Activated T-cell treated with anti-CD3 and anti-CD28 coated beads for 1 hour (primary cell): ENCODE measurements at places on chromosomes 13 and 19.

DNA sequence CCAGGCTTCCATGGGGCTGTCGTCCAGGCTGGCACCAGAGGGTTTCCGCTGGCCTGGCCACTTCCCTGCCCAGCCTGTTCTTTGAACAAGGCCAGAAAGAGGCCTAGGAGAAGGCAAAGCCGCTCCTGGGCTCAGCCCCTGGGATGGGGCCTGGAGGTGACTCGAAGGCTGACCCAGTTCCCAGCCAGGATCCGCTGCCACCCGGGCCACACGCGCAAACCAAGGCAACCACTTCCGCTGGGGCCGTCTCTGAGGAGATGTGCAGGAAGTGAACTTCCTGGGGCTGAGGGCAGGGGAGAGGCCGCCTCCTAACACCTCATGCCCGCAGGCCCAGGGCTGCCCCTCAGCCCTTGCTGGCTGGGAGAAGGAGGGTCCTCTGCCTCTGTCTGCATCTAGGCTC, 15.2 kb downstream of the PLEKHF1 start:
- DNase-seq = peak; percentile 70

GRCh38 chr19:1489463-1490310, 463 bp downstream of the PCSK4 start:
- no peak for DNase-seq

- DNase-seq = no peak
Observed at GRCh38 chr13:42873081-42873480, 91.7 kb downstream of the FAM216B start.

DNA sequence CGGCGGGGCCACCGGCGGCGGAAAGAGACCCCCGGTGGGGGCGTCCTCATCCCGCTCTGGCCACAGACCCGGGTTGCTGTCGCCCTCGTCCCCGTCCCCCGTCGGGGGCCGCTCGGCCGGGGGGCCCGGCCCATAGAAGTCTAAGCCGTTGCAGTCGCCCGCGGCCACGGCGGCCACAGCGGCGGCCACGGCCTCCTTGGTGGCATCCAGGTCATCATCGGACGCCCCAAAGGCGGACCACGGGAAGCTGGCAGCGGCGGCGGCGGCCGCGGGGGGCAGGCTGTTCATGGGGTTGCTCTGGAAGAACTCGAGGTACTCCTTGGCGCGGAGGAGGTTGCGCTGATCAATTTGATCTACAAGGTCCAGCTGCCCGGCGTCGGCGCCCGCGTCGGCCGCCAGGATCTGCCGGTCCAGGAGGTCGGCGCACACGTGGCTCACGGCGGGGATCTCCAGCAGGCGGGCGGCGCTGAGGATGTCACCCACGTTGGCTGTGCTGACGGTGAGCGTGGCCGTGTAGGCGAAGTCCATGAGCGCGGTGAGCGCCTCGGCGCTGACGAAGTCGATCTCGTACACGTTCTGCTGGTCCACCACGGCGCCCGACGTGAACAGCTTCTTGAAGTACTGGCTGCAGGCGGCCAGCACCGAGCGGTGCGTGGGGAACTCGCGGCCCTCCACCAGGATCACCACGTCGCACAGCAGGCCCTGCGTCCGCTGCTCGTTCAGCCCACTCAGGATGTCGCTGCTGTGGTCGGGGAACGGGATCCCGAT, 12.1 kb downstream of the ZBTB7A start:
- no peak for DNase-seq

DNA sequence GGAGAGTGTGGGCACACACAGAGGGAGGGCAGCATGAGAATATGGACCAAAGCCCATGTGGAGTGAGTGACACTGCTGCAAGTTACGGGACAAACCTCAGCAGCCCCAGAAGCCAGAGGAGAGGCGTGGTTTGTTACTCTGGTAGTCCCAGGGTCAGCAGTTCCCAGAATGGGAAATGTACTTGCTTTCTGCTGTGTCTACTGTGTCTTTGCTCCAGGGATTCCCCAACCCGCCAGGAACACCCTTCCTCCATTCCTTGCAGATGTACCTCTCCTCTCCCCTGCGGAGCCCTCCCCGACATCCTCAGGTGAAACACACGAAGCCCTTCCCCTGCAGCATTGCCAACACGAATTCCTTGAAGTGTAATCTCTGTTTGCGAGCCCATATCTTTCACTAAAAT, 47.2 kb downstream of the MYO16 start:
- no peak for DNase-seq

DNA sequence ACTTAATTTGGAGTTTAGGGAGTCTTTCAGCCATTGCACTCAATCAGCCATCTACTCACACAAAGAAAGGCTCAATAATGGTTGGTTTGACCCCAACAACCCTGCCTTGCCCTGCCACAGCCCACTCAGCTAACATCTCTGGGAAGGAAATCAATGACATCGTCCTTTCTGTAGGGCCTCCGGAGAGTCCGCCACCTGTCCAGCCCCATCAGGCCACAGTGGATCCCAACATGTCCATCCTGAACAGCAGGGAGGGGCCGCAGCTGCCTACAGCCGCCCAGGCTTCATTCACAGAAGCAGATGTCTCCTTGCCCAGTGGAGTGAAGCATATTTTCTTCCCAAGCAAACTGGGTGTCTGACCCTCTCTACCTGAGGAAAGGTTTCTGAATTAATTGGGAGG, 4.2 kb upstream of the CDX2 start:
- DNase-seq = no peak

DNA sequence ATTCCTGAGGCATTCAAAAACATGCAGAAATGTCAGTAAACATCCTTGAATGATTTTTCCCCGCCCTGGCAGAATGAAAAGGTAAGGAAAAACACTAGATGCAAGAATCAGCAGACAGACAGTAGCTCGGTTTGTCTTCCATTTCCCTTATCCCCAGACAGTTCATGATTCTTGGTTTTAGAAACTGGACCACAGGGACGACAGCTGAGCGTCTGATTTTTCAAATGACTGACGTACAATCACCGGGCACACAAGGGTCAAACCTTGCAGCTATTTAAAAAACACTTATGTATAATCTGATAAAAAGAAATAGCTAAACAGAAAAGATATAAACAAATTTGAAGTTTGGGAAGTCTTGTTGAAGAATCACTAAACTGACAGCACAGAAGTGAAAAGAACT, 47.1 kb downstream of the DCLK1 start:
- DNase-seq = no peak

GRCh38 chr13:88068975-88069374, 397.8 kb downstream of the SLITRK5 start:
- DNase-seq = no peak

DNA sequence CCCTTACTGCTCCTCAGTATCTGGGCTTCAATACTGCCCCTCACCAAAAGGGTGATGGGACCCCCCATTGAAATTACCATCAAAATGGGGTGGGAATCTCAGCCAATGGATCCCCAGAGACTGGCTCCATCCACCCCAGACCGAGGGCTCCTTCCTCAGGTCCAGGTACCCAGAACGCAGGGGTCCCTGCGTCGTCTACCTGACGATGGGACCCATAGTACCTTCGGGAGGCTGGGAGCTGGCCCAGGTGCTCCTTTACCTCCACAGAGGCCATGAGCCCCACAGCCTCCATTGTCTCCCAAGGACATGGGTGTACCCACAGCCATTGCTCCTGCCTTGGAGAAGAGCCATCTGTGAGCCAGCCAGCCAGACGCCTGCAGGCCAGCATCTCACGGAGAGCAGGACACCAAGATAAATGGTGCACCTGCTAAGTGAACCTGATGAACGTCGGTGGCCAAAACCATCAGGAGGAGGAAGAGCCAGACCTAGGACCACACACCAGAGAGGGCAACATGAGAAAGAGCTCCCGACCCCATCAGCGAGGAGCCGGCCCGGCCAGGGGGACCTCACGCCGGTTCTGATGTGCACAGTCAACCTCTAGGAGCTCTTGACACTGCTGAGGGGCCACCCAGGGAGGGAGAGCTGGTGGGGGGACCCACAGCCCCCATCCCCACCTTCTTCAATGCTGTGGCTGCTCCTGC, 156.8 kb upstream of the SOX1 start:
- DNase-seq = no peak

DNA sequence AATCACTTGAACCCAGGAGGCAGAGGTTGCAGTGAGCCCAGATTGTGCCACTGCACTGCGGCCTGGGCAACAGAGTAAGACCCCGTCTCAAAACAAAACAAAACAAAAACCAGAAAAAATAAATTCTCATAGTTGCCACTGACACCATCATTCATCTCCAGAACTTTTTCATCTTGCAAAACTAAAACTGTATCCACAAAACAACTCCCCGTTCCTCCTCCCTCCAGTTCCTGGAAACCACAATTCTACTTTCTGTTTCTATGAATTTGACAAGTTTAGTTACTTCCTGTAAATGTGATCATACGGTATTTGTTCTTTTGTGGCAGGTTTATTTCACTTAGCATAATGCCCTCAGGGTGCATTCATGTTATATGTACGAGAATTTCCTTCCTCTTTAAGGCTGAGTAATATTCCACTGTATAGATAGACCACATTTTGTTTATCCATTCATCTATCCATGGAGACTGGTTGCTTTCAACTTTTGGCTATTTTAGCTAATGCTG, 13.2 kb upstream of the ADGRE5 start:
- no peak for DNase-seq

DNA sequence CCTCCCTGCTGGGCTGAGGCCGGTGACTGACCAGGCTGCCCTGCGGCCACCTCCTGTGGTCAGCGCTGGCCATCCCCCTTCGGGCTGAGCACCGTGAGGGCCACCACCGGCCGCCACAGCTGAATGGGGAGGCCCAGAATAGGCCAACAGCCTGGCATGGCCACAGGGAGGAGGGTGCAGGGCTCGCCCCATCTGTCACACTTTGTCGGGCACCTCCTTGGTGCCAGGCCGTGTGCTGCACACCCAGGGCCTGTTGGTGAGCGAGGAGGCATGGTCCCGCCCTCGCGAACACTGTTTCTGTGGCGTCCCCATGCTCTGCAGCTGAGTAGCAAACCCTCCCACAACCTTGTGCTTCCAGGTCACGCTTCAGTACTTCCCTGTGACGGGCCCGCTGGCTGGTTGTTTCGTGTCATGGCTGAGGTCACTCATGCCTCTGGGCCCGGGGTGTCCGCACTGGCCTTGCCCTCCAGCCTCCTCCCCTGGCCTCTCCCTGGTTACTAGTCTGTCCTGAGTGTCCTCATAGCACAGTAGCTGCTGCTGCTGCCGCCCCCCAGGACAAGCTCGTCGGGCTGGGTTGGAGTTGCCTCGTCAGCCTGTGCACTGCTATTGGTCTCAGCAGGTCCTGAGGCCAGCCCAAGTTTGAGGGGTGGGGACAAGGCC, 15.2 kb downstream of the EPN1 start:
- no peak for DNase-seq

DNA sequence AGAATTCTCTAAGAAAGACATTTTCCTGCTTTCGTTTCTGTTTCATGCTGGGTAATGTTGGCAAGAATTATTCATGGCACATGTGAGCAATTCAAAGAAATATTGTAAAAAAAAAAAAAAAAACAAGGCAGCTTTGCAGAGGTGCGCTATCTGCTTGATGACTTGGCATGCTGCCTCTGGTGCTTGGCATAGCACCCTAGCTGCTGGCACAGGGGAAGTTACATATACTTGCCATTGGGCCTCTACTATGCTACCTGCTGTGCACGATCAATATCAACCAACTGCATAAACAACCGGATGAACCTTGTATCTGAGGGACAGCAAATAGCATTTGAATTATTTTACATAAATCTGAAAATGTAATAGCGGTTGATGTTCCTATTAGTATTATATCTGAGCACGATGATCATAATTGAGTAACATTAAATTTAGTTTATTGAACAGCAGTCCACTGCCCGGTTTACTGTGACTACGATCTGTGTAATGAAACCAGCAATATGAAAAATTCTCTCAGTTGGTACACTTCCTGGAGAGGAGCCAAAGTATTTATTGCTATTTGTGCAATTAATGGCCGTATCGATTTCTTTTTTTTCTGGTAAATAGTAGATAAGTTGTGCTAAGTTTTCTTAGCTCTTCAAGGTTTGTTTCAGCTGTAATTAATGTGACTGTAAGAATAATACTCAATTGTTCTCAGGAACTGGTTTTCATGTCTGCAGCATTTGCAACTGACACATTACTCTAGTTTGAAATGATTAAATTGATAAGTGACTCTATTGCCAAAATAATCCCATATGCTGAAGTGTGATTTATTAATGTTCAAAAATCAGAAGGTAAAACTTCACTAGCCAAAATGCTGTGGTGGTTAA, 717.3 kb downstream of the DACH1 start:
- DNase-seq = no peak

DNA sequence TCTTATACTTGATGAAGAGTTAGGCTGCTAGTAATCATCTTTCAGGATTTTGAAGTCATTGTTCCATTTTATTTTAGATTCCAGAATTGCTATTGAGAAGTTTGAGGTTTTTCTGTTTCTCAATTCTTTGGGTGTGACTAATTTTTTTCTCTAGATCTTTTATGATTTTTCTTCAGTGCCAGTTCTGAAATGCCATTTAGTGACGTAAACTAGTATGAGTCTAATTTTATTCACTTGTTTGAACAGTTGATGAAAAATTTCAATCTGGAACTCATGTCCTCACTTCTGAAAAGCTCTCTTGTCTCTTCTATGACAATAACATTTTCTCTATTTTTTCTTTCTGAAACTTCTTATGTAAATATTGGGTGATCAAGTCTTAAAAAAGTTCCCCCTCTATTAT, 188.5 kb upstream of the HTR2A start:
- DNase-seq = no peak

DNA sequence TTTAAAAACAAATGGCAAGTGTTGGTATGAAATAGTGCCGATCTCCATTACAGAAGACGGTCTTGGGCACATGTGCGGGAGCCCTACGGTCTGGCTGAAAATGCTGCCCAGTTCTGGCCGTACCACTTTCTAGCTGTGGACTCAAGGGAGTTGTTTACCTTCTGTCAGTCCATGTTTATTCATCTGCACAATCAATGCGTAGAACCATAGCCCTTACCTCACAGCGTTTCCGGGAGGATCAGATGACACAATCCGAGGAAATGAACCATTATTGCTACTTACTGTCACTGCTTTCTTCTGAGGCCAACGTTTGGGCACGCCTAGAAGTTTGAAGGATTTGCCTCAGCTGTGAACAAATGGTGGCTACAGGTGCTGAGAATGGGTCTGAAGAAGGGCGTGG, 31.2 kb downstream of the GADD45B start:
- no peak for DNase-seq

- no peak for DNase-seq
Observed at GRCh38 chr13:78610381-78610883, 7.1 kb upstream of the POU4F1 start.

- DNase-seq = no peak
Observed at GRCh38 chr13:53807251-53807834, 778.7 kb downstream of the OLFM4 start.

- no peak for DNase-seq
Observed at GRCh38 chr19:14081797-14082674, 3.5 kb downstream of the C19orf67 start.

DNA sequence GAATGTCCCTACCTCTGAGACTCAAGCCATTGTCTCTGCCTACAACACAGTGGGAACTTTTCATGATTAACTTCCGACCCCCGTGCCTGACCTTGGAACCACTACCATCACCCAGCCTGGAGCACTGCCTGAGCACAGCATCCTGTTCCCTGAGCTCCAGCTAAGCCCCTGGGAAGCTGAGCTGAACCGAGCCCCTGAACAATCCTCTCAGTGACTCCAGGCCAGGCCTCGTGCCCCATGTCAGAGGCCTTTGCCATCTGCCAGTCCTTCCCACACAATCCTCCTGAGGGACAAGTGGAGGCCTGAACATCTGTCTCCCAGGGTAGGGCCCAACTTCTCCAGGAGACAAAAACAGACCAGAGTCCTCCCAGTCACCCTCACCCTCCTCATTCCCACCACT, 17.5 kb downstream of the CEACAM3 start:
- DNase-seq = no peak

GRCh38 chr19:58350871-58351557, 2.3 kb downstream of the A1BG start:
- no peak for DNase-seq
